Stimulated activated CD8-positive, alpha-beta memory T cell treated with anti-CD3 and anti-CD28 coated beads, Interleukin-15, amount 100 ng/mL, for 4 hours (primary cell): ENCODE measurements at places on chromosomes 13 and 19.

DNA sequence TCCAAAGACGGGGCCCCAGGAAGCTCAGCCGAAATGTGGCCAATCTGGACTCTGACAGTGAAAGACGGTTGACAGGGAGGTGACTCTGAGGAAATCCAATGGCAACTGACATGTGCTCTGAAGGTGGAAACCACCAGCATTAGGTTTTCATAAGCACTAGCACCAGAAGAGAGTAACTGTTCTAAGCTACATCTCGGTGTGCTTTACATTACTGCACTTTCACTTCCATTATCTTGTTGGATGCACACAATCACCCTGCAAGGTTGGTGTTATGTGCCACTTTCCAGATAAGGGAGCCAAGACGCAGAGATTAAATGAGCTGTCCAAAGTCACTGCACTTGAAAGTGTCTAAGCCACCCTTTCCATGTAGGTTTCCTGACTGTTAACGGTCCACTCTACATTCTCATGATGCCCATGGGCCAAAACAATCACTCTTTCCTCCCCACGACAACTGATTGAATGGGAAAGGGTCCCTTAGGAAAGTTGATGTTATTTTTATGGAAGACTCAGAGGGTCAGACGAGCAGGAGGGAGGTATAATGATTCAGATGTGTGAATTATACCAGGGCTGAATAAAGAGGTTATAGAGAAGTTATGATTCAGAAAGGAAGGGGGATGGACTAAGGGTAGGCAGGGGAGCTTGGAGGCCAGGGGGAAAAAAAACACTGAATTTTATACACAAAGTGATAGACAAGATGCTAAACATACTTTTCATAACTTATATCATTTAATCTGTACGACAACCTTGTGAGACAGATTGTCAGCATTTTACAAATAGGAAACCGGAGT, 52.8 kb downstream of the RUBCNL start:
- no peak for DNase-seq

- no peak for DNase-seq
Observed at GRCh38 chr13:88424463-88424862, 753.3 kb downstream of the SLITRK5 start.

DNA sequence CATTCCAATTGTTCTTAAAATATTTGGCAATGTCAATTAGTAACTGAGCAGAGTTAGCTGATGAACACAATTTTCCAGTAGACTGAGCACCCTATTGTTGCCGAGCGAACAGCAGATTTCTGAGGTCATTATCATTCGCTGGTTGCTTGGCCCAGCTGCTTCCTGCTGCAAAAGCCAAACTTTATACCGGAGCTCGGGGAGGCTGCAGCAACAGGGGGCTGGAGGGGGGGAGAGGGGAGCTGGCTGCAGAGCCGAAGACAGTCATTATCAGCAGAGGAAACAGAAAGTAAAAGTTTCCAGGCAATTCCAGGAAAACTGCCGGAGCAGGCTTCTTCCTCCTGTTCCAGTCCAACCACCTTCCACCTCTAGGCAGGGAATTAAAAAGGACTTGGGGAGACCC, 77.9 kb downstream of the ZNF536 start:
- DNase-seq, result no peak

GRCh38 chr13:102897371-102898138, 51.7 kb downstream of the ERCC5 start:
- DNase-seq, result no peak

GRCh38 chr13:98575009-98575903, 1.7 kb downstream of the STK24 start:
- DNase-seq, result no peak

GRCh38 chr13:21121616-21122015, 54.7 kb downstream of the SKA3 start:
- DNase-seq, result no peak

- no peak for DNase-seq
Observed at GRCh38 chr13:20546556-20546955, 20.4 kb upstream of the IFT88 start.

DNA sequence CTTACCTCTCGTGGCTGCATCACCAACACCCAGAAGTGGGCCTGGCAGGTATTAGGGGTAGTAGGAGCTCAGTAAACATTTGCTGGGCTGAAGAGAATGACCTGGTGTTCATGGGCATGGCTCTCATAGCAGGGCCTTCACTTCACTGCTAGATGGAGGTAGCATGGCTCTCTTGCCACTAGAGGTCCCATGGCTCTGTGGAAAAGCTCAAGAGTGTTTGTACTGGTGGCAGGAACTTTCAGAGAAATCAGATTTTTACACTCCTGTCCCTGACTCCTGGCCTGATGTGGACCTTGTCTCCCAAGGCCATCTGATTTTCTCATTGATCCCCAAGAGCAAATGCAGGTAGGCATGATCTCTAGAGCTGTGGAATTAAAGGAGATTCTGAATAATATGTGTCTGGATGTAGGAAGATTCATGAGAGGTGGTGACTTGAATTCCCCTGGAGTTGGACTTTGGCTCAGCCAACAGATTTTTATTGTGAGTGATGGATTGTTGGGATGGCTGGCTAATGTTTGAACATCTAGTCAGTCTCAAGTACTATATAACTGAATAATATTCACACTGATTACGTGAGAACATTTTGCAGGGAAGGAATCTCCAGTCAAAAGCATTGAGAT, 5.7 kb downstream of the ZNF574 start:
- no peak for DNase-seq

- DNase-seq, result peak; percentile 72
Observed at GRCh38 chr19:19643158-19644053, at the start of gene GMIP. Gene GMIP, minus strand, starts transcription at chr19:19643657. Its CDS starts 128 bp downstream, at chr19:19643529.

- no peak for DNase-seq
Observed at GRCh38 chr19:2423071-2423914, 4.1 kb downstream of the TIMM13 start.

DNA sequence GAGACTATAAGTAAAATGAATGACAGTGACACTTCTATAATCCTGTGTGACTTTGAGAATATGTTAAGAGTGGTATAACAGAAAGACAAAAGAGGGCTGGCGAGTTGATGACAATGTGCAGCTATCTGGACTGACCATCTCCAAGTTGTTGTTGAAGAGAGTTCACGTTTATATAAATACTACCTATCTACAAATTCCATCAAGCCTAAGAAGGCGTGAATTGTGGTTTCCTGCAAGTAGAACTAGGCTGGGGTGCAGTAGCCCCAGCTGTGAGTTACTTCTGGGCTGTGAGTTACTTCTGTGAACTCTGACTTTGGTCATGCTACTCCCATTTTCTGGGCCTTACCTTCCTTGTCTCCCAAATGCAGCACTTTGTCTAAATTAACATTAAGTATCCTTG, 561.0 kb downstream of the TBC1D4 start:
- no peak for DNase-seq

DNA sequence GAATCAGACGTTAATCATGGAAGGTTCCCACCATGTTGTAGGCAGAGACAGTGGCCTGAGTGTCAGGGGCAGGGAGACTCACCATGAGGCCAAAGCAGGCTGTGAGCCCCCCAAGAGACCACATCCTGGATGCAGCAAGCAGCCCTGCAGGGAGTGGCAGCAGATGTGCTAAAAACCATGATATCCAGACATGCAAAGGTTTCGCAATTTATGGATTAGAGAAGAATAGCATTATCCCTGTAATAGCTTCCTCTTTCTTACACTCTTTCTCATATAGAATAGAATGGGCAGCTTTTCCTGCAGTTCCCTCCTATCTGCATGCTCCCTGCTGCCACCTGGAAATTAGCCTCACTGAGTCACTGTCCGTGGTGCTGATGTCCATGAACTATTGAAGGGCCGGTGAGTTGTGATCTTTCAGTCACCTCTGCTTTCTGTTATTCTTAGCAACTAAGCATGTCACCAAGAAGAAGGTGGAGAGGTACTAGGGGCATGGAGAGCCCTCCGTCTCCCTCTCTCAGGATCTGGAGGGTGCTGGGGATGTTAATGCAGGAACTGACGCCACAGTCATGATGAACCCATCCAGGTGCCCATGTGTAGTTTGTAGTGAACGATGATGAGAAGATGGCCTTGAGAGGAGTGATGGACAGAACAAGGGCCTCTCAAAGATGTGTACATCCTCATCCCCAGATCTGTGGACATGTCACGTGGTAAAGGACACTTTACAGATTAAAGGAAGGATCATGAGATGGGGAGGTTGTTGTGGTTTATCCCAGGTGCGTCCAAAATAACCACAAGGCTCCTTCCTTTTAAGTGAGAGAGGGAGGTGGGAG, 9.9 kb downstream of the CEACAM4 start:
- no peak for DNase-seq

DNA sequence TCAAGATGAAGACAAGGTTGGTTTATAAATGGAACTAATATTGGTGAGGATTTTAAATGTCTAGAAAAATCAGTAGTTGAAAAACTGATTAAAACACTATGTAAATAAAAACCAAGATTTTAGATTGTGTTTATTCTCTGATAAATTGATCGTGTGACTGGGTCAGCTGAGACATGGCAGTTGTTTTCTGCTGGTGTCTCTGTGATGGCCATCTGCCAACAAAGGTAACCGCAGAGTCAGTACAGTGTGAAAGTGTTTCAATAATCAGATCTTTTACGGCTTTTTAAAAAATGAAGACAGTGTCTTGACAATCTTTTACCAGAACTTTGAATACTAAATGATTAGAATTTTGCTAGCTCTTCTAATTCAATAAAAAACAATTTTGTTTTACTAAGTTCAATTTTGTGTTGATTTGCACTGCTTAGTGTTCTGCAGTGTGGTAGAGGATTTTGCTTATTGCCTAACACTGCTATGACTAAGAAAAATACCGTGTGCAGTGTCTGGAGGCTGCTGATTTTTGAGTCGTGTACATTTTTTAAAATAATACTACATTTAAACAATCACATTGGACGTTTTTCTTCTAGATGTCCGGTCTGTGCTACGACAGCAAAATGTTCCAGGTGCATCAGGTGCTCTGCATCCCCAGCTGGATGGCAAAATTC, 32.7 kb upstream of the GPR183 start:
- DNase-seq, result no peak

GRCh38 chr13:41019011-41019487, at the start of gene ELF1:
Gene ELF1, minus strand, starts transcription at chr13:41019316. Its CDS starts 37,262 bp downstream, at chr13:40982054.
- DNase-seq, result peak; percentile 18

DNA sequence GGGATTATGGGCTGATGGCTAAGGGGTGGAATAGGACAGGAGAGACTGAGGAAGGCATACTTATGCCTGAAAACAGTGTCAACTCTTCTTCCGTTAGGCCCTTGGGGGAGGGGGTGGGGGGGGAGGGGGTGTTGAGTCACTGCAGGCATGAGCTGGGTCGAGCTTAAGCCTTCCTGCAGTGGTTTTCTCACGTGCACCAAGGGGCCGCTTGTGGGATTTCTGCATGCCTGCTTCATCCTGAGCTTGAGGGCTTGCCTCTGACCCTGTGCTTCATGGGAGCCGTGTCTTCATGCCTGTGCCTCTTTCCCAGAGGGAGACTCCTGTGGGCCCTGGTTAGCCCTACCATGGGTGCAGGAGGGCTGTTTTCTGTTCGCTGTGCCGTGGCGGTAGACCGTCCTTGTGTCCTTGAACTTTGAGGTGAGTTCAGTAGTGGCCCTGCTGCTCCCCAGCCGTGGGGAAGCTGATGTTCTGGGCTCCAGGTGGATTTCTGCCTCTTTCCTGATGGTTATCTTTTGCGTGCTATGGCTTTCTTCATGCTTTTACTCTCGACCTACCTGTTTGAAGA, 186.1 kb downstream of the PCCA start:
- no peak for DNase-seq

DNA sequence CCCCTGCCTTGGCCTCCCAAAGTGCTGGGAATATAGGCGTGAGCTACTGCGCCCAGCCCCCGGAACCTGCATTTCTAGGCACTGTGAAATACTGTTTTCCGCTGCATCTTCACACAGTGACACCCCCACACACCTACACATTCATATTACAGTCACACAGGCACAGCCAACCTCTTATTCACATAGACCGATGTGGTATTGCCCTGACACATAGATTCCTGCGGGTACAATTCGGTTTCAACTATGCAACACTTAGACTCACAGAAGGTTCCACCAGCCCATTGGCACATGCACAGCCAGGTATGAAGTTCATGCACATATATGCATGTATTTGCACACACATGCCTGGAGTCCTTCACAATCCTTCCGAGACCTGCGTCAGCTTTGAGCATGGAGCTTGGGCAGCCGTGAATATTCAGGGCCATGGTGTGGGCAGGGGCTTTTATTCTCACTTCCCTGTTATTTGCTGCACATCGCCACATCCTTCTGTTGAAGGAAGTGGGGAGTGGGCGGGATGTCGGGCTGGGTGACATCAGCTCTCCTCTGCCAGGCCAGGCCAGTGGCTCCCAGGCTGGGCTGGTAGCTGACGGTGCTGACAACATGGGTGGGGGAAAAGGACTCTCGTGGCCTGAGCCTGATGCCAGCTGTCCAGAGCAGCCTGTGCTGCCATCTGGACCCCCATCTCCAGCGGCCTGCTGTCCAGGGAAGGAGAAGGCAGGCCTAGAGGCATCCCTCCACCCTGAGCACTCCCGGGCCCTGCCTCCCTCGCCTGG, 5.4 kb upstream of the CDC37 start:
- DNase-seq, result no peak

DNA sequence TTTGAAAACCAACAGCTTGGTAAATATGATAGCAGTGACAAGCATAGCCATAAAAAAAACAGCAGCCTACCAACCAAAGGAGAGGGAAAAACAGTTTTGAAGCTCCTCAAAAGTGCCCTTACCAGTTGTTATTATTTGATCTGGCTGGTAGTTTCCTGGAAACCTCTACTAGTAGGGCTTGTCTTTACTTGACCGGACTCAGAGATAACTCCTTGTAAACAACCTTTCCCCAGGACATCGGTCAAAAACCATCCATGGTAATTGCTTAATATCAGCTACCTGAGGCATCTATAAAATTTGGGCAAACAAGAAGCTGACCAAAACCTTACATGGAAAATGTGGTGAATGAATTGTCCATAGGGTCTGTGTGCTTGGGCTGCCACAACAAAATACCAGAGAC, 210.9 kb downstream of the FGF14 start:
- DNase-seq, result no peak

DNA sequence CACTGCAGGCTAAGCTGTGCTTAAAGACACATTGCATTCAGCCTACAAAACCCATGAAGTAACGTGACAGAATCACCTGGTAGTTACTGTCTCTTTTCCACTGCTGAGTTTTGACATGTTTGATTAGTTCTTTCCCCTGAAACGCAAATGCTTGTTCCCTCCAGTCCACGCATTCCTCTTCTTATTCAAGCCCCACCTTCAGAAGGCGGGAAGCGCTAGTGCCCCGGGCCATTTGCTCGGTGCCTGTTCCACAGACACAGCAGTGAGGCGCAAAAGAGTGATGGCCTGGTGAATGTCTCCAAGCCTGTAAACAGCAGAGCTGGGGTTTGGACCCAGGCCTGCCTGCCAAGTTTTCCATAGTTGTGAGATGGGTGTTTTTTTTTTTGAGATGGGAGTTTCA, 10.9 kb downstream of the ACP4 start:
- DNase-seq, result no peak
